ENCODE measurements at places on chromosomes 16 and 17.

DNA sequence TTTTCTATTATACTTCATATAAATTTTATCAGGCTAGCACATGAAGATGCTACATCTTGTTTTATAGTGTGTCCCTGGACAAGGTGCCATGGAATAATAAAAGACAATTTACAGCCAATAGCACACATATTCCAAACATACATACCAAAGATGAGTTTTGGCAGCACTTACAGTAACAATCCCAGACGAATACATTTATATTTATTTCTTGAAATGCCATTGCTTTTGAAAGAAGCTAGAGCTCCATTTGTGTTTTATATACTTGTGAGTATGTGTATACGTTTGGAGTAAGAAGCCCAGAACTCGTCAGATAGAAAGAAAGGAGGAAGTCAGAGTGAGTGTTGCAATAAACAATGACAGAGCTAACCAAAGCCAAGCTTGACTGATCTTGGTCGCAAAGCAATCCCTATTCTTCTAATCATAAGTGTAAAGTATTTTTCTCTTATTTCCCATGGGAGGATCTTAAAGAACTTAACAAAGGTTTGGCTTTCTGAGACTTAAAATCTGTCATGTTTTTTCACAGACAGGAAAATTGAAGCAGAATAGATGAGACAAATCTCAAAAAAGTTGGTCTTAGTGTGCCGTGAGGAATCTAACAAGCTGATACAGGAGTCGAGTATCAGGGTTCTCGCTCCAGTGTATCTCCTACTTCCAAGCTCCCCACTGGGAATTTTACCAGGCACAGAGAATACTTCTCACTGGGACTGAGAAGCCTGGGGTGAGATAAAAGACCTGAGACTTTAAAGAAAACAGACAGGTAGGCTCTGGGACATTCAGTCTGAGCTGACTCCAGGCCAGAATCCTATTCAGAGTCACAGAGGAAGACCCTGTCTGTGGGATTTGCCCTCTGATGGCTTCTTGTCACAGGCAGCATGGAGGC, 175.4 kb downstream of the AATF start:
- ATAC-seq, result no peak

- ATAC-seq, result no peak
Measured at GRCh38 chr16:86313631-86314030, 196.7 kb upstream of the FOXF1 start.

- no peak for ATAC-seq
Measured at GRCh38 chr17:62910277-62910676, 55.8 kb upstream of the TANC2 start.

DNA sequence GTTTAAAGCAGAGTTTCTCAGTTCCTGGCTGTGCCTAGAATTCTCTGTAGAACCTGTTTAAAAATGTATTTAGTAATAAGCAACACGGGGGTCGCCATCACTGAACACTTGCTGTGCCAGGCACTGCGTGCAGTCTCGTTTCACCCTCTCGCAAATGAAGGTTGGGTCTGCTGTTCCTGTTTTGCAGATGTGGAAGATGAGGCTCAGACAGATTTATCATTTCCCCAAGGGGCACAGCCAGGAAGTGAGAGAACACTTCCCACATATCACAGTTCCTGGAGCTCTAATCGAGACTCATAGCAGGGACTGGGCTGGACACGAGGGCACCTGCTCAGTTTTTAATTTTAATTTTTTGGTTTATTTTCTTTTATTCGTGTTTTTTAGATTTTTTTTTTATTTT, 122.7 kb downstream of the ABCC6 start:
- no peak for ATAC-seq

- no peak for ATAC-seq
Measured at GRCh38 chr17:83203073-83203471, 123.7 kb downstream of the METRNL start.

DNA sequence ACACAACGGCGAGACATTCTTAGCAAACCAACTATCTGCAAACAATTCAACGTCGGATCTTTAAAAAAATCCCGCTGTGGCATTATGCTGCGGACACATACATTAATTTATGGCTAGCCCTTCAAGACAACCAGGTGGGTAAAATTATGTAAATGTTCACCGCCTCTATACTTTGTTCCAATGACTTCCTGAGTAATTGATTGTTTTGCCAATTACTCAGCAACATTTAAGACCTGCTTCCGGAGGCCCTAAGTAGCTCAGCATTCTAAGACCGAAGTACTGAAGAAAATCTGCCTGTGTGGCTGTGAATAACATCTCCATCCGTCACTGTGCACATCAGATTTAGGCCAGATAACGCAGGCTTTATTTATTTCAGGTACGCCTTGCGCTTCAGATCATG, 23.3 kb downstream of the QPRT start:
- peak; percentile 62 for ATAC-seq

- peak; percentile 48 for ATAC-seq
Measured at GRCh38 chr17:18093616-18094408, 6.1 kb downstream of the DRG2 start.

- ATAC-seq, result no peak
Measured at GRCh38 chr16:89617036-89617435, 3.6 kb downstream of the DPEP1 start.

- ATAC-seq, result no peak
Measured at GRCh38 chr17:17079336-17079735, 37.1 kb downstream of the MPRIP start.

GRCh38 chr17:34249061-34249460, 6.0 kb upstream of the CCL2 start:
- no peak for ATAC-seq

DNA sequence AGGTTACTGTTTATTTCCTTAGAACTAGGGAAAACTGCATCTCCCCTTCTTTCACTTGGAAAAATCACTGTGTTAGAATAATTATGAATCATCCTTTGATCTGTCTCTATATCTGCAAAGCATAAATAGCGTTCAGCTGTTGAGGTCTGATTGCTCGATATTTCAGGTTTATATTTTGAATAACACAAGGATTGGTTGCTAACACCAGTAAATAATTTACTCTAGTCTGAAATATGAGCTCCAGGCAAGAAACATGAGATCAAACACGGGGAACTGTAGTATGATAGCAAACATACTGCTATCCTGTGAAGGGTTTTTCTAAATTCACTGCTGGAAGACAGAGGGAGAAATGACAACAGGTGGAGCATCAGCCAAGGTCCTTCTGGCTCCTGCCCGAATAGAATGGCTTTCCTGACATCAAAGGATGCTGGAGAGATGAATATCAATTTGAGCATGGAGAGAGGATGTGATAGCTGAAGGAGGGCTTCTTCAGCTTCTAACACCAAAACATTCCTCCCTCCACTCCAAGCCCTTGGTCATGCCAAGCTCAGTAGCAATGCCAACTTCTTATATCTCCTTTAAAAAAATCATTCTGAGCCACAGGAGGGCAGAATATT, 450.3 kb downstream of the SHISA9 start:
- ATAC-seq, result no peak

- ATAC-seq, result no peak
Measured at GRCh38 chr17:298791-299450, 53.7 kb downstream of the RPH3AL start.

All from activated CD4-positive, CD25-positive, alpha-beta regulatory T cell treated with anti-CD3 and anti-CD28 coated beads, Interleukin-2, amount 50 U/mL, for 24 hours (primary cell).